ENCODE measurements at places on chromosomes 1 and 21.

GRCh38 chr1:65412984-65413375 lies 7.5 kb upstream of the LEPR start:
- DNase-seq = no peak

DNA sequence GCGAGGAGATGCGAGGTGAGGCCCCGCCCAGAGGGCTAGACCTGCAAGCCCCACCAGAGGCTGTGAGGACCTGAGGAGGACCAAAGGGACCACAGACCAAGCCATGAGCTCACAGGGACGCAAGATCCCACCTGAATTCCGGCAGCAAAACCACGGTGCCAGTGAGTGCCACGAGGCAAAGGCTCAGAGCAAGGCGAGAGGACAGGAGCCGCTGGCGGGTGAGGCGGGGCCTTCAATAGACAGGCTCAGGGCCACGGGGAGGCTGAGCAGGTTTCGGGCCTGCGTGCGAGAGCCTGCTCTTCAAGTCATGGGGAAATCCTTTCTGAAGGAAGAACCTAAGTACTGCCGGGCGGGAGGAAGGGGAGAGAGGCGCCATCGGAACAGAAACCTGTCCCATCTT lies 7.1 kb upstream of the TMEM240 start:
- no peak for DNase-seq

GRCh38 chr1:221878134-221878533 lies 136.2 kb upstream of the DUSP10 start:
- no peak for DNase-seq

- DNase-seq = no peak
Measured at GRCh38 chr1:12179111-12179519, 12.3 kb downstream of the TNFRSF1B start.

- DNase-seq = no peak
Measured at GRCh38 chr1:228339766-228340685, 66.6 kb downstream of the TRIM11 start.

DNA sequence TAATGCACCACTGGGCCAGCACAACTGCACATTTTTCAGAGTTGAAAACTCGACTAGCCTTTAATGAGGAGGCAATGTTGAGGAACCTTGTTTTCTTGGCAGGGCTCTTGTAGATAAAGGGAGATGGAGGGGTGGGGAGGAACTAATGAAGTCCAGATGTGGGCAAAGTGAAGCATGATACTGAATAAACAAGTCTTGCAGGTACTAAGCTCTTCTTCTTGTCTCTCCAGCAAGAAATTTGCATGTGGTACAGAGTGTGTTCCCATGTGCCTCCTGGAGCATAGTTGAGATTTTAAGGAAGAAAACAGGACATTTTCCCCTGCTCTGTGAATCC lies 47.0 kb downstream of the PLPP3 start:
- DNase-seq = no peak

DNA sequence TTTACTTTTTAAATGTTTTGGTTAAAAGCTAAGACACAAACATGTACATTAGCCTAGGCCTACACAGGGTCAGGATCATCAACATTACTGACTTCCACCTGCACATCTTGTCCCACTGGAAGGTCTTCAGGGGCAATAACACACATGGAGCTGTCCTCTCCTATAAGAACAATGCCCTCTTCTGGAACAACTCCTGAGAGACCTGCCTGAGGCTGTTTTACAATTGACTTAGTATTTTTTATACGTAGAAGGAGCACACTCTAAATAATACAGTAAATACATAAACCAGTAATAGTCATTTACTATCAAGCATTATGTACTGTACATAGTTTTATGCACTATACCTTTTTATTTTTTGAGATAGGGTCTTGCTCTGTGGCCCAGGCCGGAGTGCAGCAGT lies 14.1 kb upstream of the MOB3C start:
- DNase-seq = no peak

GRCh38 chr1:36492491-36492890 lies 9.8 kb upstream of the CSF3R start:
- no peak for DNase-seq

DNA sequence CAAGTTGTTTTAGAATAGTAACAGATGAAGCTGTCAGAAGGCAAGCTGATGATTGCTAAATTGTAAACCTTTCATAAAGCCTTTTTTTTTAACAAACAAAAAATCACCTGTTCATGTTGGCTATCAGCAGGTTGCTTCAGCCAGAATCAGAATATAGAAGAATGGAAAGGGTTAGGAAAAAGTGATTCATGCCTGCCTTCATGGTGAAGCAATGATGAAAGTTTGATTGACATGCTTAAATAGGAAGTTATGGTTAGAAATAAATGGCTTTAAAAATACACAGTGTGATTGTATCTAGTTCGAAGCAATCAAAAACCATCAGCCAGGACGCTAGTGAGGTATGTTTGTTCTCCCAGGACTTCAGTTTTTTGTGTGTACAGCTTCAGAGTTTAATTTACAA lies 37.9 kb downstream of the GABPA start:
- DNase-seq = no peak

DNA sequence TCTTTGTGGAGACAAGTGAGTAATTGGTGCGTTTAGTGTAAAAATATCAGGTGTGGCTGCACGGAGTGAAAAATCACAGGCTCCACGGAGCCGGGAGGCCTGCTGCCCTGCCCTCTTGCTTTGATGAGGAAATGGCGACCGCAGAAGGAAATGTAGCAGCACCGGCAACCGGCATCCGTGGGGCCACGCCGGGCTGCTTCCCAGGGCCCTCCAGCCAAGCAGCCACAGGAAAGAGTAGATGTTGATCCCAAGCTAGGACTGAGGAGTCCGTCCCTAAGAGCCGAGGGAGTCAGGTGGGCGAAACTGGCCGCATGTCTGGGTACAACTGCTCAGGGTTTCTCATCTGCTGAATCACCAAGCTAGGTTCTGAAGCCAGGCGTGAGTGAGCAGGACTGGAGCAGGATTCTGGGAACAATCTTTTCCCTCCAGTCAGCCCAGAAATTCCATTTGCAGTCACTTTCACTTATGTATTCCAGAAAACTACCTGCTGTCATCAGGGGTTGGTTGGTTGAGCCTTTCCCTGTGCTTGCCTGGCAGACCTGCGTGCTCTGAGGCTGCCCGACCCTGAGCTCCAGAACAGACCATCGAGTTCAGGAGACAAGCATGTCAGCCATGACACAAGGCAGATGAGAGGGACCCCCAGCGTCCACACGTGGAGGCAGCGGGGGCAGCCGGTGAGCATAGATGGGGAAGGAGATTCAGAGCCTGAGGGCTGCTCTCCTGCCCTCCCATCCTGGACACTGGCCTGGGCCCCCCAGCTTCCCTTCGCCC lies 5.8 kb upstream of the ITGB2 start:
- no peak for DNase-seq

DNA sequence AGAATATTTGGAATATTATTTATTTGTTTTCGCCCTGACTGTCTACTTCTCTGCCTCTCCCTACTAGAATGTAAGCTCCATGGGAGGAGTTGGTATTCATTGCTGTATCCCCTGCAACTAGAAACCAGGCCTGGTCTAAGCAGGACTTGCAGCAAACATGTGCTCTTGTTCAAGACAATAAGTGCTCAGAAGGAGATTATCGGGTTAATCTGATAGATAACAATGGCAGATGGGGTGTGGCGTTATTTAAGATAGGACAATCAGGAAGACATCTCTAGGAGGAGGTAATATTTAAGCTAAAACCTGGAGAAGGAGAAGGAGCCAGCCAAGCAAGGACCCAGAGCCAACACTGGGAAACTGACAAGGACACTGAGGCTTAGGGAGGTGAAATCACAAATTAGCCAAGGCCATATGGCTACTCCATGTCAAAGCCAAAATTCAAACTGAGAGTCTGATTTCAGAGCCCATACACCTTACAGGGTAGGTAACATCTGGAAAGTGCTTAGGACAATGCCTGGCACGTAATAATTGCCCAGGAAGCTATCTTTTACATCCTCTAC lies 41.5 kb downstream of the STYXL2 start:
- DNase-seq = no peak

DNA sequence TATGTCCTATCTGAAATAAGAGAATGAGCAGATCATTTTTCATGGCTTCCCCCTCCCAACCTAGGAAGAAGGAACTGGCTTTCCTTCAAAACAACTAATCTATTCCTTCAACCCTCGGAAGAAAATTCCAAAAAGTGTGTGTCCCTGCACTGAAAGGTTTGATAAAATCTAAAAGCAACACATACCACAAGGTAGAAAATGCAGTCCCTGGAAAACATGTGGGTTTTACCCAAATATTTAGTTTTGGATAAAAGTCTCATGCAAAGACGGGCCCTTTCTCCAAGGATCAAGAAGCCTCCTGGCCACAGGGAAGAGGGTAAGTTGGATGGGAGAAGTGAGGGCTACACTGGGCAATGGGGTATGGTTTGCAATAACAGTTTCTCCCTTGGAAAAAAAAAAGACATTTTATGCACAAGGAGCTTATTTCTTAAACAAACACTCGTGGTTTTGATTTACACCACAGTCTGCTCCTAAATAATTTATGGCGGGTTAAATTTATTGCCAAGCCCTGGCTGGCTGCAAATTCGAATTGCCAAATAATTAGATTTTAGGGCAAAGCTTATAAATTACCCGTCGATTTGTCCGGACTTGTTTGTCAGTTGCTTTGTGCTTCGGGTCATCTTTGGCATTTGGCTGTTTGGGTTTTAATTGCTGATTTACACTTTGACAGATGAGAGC lies 28.9 kb downstream of the ERI3 start:
- no peak for DNase-seq

DNA sequence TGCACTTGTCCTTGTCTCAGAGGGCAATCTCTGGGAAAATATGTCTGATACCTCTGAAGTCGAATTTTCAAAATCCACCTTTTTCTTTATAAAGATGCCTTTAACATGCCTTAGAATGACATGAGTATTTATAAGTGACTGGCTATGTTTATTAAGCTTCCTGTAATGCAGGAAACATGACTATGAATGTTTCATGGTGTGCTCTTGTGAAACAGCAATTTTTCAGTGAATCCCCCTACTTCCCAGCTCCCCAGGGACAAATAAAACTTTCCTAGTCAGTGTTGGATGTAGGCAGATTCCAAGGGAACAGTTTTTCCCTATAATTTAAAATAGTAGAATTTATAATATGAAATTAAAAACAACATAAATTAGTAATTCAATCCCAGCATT lies 437.0 kb downstream of the LMO4 start:
- no peak for DNase-seq

DNA sequence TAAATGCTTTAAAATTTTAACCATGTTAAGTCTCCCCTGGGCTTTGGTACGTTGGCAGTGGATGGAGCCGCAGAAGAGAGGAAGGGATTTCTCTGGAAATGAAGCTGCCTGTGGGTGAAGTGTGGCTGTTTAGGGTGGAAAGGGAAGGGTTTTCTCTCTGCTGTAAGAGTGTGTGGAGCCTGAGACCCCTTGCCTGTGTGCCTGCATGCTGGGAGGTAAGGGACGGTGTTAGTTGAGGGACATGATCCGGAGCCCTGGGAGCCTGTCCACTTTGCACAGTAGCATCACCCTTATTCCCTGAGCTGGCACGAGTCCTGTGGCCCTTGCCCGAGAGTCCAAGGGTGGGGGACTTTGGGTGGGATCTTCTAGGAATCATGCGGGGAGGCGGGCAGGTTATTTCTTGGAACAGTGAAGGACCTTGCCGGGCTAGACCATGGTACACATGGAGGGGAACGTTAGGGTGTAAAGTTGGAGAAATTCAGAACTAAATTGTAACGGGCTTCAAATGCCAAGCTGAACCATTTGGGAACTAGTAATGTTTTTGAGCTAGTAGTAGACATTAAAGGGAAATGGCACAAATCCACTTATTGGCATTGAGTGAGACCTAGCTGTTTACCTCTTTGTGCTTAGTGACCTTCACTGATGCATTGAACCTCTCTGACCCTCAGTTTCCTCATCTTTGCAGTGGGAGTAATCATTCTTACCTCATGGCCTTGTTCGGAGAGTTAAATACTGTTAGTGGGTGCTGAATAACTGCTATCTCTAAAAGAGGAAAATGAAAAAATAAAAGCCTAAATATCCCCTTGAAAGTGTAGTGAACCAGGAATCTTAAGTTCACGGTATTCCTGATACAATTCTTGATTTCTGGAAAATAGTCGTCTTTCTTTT lies 3.5 kb downstream of the GALNT2 start:
- DNase-seq = no peak

GRCh38 chr1:164498792-164499191 lies 60.2 kb upstream of the PBX1 start:
- no peak for DNase-seq

DNA sequence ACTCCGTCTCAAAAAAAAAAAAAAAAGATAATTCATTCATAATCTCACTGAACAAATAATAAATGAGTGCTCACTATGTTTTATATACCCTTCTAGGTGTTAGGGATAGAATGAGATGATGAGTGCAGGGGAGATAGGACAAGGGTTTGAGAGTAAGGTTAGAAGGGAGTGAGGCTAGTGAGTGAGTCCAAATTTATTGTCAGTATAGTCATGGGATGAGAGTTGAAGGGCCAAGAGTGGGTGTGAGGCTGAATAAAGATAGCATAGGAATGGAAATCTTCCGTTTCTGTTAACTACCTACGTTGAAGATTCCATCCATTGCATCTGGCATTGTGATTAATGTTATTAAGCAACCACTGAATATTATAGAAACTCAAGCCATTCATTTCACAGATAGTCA lies 16.8 kb downstream of the GNAI3 start:
- DNase-seq = no peak

- no peak for DNase-seq
Measured at GRCh38 chr1:21547876-21548275, 38.7 kb downstream of the ALPL start.

DNA sequence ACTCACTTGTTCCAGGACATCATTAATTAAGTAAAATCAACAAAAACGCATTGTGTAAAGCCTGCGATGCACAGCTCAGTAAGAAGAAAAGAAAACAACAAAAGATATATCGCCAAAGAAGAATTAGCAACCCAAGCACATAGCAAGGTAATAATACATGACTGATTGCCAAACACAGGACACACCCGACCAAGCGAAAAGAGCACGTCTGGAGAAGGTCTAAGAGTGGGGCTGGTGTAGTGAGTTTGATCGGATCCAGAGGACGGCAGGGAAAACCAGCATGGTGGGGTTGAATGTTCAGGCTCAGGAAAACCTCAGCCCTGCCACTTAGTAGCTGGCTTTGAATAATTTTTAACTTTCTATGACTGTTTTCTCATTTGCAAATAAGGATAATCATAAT lies 69.8 kb downstream of the JAK1 start:
- DNase-seq = no peak

DNA sequence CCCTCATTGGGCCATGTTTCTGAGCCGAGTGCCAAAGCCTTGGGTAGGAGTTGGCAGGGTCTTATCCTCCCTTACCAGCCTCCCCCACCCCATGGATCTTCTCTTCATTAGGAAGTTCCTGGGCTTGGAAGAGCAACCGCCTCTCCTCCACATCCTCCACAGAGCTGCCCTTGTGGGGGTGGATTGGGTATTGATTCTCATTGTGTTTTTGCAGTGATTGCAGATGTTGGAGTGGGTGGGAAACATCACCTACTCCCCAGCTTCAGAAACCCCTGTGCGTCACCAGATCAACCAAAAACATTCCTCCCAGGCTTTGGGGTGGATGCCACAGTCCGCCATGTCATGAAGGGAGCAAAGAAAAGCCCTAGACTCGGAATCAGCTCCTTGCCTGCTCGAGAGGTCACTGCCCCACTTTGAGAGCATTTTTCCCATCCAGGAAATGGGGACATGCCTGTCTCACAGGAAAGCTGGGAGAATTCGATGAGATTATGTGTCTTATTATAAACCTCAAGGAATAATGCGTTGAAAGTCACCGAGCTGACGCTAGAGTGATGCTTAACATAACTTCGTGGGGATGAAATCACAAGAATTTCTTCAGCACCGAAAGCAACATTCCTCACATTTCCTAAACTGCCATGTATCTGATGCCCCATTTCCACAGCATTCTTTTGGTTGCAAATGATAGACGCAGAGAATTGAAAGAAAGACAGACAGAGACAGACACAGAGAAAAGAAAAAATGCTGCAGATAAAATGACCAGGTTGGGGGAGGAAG lies 44.7 kb upstream of the ZBTB40 start:
- no peak for DNase-seq
